ENCODE measurements at places on chromosomes 3 and 15.
A peak's percentile ranks its signal among the peaks of the same experiment; 100 is the strongest.

GRCh38 chr3:155744010-155744625 is 753 bp downstream of the PLCH1 start:
- no peak for DNase-seq

DNA sequence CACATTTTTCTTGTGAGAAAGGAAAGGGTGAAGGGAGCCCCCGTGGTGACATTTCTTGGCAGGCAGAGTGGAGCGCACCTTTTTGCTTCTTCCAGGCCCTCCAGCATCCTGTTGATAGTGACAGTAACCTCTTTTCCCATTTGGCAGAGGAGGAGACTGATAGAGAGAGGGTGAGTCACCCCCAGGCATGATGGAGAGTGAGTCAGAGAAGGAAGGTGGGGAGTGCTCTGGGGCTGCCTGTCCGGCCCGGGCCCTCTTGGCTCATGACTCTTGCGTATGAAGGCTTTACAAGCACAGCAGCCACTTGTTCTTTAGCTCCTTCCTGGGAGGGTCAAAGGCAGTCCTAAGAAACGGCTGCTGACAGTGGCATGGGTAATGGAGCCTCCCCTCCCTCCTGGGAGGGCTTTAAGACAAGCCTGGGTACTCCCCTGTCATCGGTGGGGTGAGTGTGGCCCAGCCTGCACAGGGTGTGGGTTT is 16.0 kb downstream of the ANKRD63 start:
- DNase-seq = no peak

DNA sequence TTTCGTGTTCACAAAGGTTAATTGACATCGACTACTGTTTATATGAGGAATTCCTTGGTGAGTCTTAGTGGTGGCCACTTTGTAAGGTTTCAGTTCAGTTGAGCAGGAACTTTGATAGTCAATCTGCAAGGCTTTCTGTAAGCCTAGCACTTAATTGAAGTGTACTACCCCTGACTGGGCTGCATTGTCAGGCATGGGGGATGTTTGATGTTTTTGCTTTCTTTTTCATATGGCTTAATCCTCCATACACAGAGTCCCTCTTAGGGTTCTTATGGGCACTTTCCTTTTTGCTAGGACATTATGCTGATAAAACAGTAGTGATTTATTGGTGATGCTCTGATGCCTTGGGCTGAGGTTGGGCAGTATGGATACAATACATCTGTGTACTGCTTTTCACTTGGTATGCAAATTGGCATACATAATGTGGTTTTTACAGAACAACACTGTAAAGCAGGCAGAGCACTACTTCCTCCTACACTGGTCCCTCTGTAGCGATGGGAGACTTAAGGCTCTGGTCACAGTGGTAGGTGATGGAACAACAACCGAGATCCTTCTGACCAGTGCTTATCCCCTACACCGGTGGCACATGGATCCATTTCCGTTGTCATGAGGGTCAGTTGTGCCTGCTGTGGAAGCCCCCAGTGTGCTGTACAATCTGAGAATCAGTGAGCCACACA is 261.0 kb downstream of the MFSD1 start:
- no peak for DNase-seq

DNA sequence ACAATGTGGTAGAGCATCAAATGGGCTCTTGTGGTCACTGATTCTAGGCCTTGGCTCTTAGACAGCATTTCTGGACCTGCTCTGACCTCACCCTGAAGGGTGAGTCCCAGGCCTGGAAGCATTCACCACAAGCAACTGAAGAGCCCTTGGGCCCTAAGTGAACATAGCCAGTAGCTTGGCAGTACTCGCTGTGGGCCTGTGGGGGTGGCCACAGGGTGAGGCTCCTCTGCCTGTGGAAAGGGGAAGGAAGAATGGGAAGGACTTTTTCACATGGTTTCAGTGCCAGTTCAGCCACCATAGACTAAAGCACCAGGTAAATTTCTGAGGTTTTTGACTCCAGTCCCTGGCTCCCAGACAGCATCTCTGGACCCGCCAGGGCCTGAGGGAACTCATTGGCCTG is 5.1 kb upstream of the ZSCAN2 start:
- DNase-seq = no peak

- no peak for DNase-seq
These were observed 22.6 kb downstream of the SERPINI2 start for GRCh38 chr3:167451282-167451681.

DNA sequence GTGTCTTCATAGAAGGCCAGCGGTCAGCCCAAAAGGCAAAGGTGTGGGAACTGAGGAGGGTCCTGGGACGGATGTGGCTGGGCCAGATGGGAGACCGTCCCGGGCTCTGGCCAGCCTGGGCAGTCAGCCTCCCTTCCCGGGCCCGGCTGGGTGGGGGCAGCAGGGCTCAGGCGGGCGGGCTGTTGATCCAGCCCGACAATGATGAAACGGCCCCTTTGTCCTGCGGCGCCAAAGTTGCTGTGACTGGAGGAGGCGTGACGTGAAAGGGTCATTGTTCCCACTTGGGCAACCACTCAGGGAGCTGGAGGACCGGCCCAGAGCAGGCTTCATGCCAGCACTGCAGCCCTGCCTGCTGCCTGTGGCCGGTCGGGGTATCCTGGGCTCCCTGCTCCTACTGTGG is 16.5 kb downstream of the DUSP7 start:
- DNase-seq = no peak

DNA sequence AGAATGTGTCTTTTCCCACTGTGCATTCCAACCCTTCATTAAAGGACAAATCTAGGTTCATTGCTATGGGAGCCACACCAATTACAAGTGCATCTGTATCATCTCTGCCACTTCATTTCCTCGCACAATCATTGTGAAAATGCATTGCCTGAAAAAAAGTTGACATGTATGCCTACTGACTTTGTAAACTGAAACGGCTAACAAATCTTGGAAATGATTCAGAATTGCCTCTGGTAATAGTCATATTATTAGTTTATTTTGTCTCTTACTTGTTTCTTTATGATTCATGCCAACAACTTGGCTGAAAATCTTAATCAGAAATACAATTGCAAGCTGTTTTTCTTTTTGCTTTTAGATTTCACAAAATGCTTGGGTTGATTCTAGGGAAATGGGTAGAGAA is 497.1 kb downstream of the ZIC1 start:
- DNase-seq = no peak

- DNase-seq = no peak
These were observed 56.1 kb downstream of the TAFA4 start for GRCh38 chr3:68876112-68876713.

- no peak for DNase-seq
These were observed 3.6 kb downstream of the PDIA3 start for GRCh38 chr15:43749690-43750345.

- no peak for DNase-seq
These were observed 156.9 kb downstream of the SUCNR1 start for GRCh38 chr3:152030320-152030719.

DNA sequence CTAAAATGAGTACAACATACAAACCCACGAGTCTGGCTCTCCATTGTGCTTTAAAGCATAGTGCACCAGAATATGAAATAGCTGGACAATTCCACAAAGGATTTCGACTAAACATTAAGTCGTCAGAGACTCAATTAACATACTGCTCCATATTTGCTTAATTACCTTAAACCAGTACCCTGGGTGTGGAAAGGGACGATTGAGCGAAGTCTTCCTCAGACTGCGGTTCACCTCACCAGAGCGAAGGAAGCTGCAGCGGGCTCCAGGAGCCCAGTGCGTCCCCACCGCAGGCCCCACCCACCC is 218 bp upstream of the TRPC1 start:
- no peak for DNase-seq

GRCh38 chr3:165744025-165744424 is 93.2 kb downstream of the BCHE start:
- DNase-seq = no peak

DNA sequence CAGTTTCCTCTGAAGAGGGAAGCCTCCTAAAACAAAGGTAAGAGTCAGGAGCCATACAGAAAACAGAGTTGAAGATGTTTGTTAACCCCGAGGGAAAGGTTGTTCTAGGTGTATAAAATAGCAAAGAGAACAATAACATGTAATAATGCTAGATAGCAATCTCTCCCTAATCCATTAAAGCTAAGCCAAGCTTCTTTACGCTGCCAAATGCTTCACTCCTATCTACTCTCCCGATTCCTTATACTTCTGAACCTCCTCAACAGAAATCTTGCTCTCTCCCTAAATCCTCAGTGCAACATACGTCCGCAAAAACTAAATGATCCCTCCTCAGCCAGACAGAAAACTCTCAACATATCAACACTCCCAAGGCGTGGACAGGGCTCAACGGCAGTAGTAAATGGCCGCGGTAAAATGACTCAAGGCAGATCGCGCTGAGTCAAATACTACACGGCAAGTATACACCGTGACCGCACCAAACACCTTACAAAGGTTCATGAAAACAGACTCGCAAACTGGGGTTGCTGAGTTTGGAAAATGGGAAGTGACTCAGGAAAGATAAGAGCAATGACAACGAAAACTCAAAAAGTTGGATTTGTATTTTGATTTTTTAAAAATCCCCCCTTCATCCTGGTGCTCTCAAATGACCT is 682 bp downstream of the CLDND1 start:
- DNase-seq = peak; percentile 36

GRCh38 chr15:61017627-61018026 is 211.5 kb downstream of the RORA start:
- DNase-seq = no peak

- no peak for DNase-seq
These were observed 467.9 kb upstream of the ATP11B start for GRCh38 chr3:182325213-182325950.

DNA sequence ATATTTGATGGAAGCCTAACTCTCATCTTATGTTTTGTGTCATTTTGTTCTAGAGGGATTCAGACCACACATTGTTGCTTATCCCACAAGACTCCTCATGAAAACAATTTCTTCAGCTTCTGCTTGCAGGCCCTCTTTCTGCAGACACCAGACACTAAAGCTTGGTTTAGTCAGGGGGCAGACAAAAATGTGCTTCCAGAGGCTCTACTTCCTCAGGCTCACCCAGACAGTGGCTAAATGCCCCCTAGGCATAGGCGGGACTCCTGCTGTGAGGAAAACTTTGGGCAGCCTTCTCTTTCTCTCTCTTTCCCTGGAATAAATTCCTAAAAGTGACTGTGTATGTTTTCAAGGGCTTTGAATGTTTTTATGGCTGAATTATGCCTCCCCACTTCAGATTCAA is 435.4 kb upstream of the ATP11B start:
- no peak for DNase-seq

DNA sequence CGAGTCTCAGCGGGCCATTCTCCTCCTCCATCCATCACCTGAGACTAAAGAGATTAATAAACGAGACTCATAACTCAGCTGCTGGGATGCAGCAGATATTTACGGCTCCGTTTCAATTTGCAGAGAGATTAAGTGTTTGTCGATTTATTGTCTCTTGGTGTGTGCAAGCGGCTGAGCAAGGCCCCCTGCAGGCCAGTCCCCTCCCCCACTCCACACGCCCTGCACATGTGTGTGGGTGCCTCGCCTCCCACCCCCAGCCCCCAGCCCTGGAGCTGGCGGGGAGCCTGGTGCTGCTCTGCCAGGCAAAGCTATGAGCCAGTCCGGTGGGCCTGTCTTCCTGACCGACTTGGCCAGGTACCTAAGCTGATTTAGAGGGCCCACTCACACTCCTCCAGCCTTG is 63.0 kb downstream of the CYP11A1 start:
- DNase-seq = no peak

GRCh38 chr3:90095811-90096210 is 988.4 kb downstream of the EPHA3 start:
- no peak for DNase-seq

DNA sequence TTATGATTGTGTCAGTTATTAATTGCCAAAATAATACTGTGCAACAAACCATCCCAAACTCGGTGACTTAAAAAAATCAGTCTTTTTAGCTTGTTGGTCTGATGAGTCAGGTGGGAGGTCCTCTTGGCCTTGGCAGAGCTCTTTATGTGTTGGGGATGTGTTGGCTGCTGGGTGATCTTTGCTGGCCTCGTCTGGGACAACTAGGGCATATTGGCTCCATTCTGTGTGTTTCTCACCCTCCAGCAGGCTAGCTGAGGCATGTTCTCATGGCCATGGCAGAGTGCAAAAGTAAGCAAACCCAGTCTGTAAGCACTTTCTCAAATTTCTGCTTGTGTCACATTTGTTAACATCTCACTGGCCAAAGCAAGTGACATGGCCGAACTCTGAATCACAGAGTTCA is 251.6 kb downstream of the RPLP1 start:
- no peak for DNase-seq

DNA sequence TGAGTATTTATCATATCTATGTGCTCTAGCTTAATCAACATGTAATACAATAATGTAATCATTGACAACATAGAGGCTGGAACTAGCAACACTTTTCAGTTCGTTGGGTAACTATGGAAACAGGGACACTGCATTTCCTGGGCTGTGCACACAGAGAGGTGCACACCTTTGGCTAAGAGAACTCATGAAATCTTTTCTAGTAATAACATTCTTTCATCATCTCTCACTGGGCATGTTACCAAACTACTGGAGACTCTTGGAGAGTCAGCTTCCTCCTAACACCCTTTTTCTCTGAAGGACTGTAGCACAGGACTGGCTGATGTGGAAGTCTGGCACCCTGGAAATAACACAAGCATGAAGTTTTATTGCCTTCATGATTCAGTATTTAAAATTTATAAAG is 135.6 kb downstream of the KCNMB2 start:
- no peak for DNase-seq

GRCh38 chr3:149384911-149385321 is 7.5 kb upstream of the TM4SF1 start:
- no peak for DNase-seq

DNA sequence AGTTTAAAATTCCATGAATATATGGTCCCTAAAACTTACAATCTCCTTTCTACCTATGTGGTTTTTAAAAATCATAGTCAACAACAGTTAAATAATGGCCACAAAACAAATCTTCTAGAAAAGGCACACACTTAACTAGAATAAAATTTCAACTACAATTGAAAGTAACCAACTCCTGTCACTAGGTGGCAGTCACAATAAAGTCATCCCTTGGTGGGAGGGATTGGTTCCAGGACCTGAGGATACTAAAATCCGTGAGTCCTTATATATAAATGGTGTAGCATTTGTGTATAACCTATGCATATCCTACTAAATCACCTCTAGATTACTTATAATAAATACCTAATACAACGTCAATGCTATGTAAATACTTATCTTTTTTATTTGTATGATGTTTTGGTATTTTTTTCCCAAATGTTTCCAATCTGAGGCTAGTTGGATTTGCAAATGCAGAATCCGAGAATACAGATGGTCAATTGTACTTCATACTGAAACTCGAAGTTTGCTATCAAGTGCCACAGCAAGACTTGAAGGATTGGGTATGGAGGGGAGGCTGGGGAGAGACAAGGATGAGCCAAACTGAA is 172.6 kb downstream of the FMN1 start:
- no peak for DNase-seq

GRCh38 chr3:8458711-8459110 is 42.9 kb upstream of the LMCD1 start:
- DNase-seq = no peak
